ENCODE measurements at places on chromosomes 3 and 15.

- DNase-seq: no peak
These were observed 6.8 kb downstream of the CHSY1 start for GRCh38 chr15:101244889-101245668.

- no peak for DNase-seq
These were observed 21.4 kb downstream of the CHL1 start for GRCh38 chr3:217948-218347.

DNA sequence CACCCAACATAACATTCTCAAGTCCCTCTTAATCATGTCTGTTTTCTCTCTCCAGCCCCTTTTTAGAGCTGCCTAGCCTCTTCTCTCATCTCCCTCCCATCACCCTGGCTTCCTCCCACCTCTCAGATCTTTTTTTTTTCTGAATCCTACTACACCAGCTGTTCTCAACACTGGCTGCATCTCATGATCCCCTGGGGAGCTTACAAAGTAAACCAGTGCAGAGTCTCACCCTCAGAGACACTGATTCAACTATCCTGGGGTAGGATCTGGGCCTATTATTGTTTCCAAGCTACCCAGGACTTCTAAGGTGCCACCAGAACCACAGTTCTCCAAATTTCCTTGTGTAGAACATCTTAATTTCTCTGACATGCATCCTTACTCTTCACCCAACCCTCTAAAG is 50.3 kb upstream of the ACAN start:
- no peak for DNase-seq

DNA sequence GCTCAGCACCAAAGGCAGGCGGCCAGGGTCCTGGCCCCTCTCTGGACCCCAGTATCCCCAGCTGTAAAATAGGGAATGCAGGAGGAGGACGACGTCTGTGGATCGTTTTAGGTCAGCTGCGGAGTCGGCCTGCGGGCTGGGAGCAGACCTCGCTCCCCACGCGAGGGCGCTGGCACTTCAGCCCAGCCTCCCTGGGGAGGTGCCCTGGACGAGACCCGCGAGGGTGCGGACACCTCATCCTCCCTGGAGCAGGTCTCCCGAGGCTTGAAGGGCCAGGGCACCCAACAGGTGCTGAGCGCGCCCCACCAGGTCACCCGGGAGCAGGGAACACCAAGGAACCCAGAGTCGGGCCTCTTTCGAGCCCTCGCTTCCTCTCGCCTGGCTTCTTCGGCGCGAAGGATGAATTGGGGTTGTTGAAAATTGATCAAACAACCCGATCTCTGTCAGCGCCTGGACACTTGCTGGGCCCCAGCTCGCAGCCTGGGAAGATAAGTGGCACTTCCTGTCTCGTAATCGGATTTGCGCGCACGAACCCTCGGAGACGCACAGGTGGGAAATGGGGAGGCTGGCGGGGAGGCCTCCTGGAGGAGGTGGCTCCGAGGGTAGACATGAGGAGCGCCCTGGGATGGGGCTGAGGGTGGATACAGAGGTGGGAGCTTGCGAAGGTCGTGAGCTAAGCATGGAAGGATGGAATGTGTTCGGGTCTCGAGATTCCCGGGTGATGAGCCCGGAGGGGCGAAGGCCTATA is 588 bp upstream of the VIPR1 start:
- DNase-seq: no peak

DNA sequence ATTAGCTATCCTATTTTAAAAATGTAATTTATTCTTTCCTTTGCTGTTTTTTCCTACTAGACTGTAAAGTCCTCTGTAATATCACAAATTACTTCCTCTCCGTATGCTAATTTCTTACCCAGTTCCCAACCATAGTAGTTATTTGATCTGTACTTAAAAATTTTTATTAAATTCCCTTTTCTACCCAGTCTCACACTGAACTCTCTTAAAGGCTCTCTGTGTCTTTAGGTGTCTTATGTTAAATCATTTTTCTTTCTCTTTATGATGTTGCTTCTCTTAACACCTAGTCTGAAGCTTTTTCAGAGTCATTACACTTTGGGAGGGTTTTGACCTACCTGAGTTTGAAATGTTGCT is 378.6 kb downstream of the NSUN3 start:
- no peak for DNase-seq
